ENCODE measurements at places on chromosomes 3 and 15. TPM values are rescaled to one million over a fixed set of nuclear protein-coding genes. Genes with fewer than 3 reads are reported as not detected.

The C2CD4A gene
- total RNA-seq, result 0.19 TPM

The THAP10 gene
- 5.0 TPM for total RNA-seq

The TRAT1 gene
- not detected for total RNA-seq

The TEX55 gene
- total RNA-seq, result not detected

The DAPK2 gene
- 4.2 TPM for total RNA-seq

The GRM2 gene
- total RNA-seq, result not detected

The IL12A gene
- 1.1 TPM for total RNA-seq

The FBXO40 gene
- total RNA-seq, result not detected
